ENCODE measurements at places on chromosomes 13 and 19. TPM values are rescaled to one million over a fixed set of nuclear protein-coding genes. Genes with fewer than 3 reads are reported as not detected.

The IGFL3 gene
- total RNA-seq = not detected

DNA sequence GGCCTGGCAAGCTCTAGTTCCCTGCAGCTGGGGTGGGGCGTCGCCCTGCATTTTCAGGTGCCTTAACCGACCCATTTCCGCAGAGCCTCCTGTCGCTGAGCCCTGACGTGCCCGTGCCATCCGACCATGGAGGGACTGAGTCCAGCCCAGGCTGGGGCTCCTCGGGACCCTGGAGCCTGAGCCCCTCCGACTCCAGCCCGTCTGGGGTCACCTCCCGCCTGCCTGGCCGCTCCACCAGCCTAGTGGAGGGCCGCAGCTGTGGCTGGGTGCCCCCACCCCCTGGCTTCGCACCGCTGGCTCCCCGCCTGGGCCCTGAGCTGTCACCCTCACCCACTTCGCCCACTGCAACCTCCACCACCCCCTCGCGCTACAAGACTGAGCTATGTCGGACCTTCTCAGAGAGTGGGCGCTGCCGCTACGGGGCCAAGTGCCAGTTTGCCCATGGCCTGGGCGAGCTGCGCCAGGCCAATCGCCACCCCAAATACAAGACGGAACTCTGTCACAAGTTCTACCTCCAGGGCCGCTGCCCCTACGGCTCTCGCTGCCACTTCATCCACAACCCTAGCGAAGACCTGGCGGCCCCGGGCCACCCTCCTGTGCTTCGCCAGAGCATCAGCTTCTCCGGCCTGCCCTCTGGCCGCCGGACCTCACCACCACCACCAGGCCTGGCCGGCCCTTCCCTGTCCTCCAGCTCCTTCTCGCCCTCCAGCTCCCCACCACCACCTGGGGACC, 1.2 kb downstream of the ZFP36 start:
- peak; percentile 78 for DNase-seq

The FLT3LG gene
- total RNA-seq = 38.6 TPM

DNA sequence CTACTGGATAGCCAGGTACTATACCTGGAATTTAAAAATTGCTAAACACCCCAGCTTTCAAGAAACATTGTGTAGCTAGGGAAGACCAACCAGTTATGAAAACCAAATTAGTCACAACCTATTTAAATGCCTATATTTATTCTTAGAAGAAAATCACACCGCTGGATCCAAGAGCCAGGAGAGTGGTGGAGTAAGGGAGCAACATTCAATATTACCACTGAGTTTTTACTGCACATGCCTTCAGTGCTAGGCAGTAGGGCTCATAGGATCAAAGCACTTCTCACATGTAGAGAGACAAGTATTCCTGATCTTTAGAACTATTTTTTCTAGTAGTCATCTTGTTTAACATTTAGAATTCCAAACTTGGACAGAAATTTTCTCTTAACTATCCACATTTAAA, 11.2 kb downstream of the ITM2B start:
- no peak for DNase-seq

The ZNF837 gene
- 2.0 TPM for total RNA-seq

DNA sequence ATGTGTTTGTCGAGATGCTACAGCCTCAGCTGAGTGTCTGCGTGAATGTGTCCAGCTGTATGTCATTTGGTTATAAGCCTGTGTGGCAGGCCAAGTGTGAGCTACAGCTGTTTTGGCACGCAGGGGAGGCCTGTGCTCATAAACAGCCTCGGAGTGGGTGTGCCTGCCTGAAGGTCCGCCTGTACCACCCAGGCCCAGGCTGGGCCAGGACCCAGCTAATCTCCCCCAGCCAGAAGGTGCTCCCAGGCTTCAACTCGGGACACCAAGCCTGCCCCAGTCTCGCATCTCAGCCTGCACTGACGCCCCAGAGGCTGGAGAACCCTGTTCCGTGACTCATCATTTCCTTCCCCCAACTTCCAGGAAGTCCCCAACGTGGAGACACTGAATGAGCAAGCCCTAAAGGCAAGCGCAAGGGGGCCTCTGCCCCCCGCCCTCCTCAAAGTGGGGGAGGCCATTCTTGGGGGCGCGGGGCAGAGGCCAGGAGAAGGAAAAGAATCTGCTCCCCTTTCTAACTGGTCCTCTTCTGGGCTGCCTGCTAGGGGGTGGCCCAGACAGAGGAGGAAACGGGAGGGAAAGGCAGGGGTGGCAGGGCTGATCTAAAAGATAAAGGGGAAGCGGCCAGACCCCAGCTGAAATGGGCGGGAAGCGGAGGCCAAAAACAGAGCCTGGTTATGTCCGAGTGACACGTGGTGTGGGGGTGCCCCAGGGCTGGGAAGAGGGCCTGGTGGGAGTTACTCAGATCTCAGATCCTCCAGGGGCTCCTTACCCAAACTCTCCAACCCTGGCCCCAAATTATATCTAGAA, 2.0 kb downstream of the SLC1A5 start:
- peak; percentile 93 for DNase-seq

GRCh38 chr13:29496241-29496712, 99.2 kb downstream of the SLC7A1 start:
- no peak for DNase-seq

DNA sequence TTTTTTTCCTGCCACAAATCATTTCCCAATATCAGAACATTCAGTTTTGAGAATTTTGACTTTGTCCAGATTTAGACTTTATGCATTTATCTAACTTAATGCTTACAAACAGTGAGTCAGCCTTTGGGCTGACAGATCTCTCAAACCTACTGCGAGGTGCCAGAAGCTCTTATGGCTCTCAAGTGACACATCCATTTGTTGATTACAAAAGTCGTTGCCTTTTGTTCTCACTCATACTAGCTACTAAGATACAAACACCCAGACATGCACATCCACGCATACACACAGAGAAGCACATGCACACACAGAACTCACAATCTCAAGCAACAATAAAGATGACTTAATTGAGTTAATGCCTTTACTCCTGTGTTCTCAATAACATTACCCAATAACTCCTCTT, 1147.5 kb downstream of the DIAPH3 start:
- no peak for DNase-seq

- DNase-seq = no peak
Measured at GRCh38 chr13:91045351-91046034, 302.0 kb upstream of the MIR17HG start.

- no peak for DNase-seq
Measured at GRCh38 chr19:32422435-32422834, 16.9 kb downstream of the DPY19L3 start.

- DNase-seq = no peak
Measured at GRCh38 chr13:109728791-109729731, 57.3 kb downstream of the IRS2 start.

DNA sequence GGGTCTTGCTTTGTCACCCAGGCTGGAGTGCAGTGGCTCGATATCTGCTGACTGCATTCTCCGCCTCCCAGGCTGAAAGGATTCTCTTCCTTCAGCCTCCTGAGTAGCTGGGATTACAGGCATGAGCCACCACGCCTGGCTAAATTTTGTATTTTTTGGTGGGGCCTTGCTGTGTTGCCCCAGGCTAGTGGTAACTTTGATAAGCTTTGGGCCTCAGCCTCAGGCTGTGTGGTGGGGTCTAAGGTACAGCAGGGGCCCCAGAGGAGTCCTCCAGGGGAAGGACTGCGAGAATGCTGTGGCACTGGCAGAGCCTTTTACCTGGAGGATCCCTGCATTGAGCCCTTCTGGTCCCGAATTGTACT, 7.2 kb downstream of the DOT1L start:
- no peak for DNase-seq

The ZBTB32 gene
- total RNA-seq = 232 TPM

DNA sequence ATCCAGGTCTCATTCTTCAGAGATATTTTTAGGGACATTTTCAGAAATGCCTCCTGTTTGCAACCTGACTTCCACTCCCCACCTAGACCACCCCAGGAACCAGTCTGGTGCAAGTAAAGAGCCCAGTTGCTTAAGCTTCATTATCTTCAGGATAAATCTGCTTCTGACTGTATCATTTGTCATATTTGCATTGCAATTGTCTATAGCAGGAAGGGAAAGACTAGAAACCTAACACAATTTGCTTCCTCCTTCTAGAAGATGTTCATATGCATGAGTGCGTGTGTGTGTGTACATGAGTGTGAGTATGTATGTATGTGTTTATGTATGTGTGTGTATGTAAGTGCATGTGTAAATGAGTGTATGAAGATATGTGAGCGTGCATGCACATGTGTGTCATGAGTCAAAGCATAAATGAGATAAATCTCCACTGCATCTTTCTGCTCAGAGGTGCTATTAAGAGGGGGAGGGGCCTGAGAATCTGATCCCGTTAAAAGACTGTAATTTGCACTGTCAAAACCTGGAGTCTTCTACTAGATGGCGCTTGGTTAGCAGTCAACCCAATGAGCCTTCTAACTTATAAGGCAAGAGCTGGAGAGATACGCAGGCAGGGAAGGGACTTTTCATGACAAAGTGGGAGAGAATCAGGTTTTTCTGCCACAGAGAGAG, 178.8 kb upstream of the KL start:
- DNase-seq = no peak

DNA sequence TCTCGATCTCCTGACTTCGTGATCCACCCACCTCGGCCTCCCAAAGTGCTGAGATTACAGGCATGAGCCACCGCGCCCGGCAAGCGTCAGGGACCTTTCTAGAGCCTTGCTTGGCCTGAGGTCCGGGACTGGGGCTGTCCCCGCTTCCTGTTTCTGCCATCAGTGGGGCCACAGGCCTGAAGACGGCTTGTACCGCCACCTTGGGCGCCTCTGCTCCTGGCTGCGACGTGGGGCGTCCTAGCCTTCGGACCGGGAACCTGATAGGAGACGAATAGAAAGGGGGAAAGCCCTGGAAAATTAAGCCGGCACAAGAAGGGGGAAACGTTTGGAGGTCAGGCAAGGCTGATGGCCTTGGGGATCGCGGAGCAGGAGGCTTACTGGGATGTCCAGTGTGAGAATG, 35.1 kb downstream of the RNF6 start:
- peak; percentile 32 for DNase-seq

The CGB8 gene
- total RNA-seq = not detected

GRCh38 chr19:29858621-29859020, 46.8 kb downstream of the CCNE1 start:
- DNase-seq = no peak

DNA sequence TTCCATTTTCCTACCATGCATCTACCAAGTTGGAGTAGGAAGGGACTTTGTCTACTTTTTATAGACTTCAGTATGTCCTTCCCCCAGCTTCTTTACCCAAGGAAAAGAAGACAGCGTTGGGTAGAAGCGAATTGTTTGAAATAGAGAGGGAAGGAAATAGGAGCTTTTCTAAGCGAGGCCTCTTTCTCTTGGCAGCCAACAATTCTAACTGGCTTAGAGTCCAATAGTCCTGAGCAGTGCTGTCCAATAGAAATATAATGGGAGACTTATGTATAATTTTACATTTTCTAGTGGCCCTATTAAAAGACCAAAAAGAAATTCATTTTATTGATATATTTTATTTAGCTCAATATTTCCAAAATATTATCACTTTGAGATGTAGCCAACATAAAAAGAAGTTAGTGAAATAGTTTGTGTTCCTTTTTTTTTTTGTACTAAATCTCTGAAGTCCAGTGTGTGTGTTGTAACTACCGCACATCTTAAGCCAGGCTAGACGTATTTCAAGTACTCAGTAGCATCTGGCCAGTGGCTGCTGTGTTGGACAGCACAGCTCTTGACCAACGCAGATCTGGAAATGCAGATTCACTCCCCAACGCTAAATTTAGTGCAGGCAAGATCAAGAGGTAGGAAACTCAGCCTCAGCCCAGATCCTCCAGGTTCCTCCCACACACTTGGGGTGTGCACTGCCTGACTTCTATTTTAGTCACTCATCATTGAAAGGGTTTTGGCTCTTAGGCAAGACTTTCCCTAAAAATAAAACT, 179.2 kb downstream of the SHISA2 start:
- DNase-seq = peak; percentile 48

The NCAN gene
- not detected for total RNA-seq

The POU4F1 gene
- total RNA-seq = 0.26 TPM

The OR7G3 gene
- not detected for total RNA-seq

The SUGT1 gene
- 64.8 TPM for total RNA-seq

The ATP4B gene
- total RNA-seq = not detected

GRCh38 chr13:109547942-109548341, 238.4 kb downstream of the IRS2 start:
- no peak for DNase-seq

GRCh38 chr13:102267191-102267590, 134.7 kb downstream of the FGF14 start:
- no peak for DNase-seq

Data from activated CD4-positive, alpha-beta T cell treated with anti-CD3 and anti-CD28 coated beads for 36 hours (primary cell).